Epithelial cell of proximal tubule (primary cell): ENCODE measurements at places on chromosomes 11 and 22. TPM values are rescaled to one million over a fixed set of nuclear protein-coding genes. Genes with fewer than 3 reads are reported as not detected.

Gene GVQW3
- total RNA-seq, result 0.87 and 7.0 TPM in 2 replicates

Gene OR52H1
- not detected in 2 replicates for total RNA-seq

Gene SDHAF2
- 34.4 and 63.2 TPM in 2 replicates for total RNA-seq

Gene BEST1
- 0.12 TPM in 1 of 2 replicates, not detected in the other for total RNA-seq

- DNase-seq, result no peak
These were observed 128.5 kb downstream of the ENTHD1 start for GRCh38 chr22:39765046-39765445.

DNA sequence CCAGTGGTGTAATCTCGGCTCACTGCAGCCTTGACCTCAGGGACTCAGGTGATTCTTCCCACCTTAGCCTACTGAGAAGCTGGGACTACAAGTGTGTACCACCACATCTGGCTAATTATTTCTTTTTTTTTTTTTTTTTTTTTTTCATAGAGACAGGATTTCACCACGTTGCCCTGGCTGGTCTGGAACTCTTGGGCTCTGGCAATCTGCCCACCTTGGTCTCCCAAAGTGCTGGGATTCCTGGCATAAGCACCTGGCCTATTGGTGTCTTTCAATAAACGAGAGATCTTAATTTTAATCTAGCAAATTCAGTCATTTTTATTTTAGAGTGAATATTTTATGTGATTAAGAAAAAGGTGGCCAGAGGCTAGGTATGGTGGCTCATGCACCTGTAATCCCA, 40.1 kb downstream of the DGCR2 start:
- DNase-seq, result no peak

- no peak for DNase-seq
These were observed 3.6 kb downstream of the MYBPC3 start for GRCh38 chr11:47348859-47349258.

DNA sequence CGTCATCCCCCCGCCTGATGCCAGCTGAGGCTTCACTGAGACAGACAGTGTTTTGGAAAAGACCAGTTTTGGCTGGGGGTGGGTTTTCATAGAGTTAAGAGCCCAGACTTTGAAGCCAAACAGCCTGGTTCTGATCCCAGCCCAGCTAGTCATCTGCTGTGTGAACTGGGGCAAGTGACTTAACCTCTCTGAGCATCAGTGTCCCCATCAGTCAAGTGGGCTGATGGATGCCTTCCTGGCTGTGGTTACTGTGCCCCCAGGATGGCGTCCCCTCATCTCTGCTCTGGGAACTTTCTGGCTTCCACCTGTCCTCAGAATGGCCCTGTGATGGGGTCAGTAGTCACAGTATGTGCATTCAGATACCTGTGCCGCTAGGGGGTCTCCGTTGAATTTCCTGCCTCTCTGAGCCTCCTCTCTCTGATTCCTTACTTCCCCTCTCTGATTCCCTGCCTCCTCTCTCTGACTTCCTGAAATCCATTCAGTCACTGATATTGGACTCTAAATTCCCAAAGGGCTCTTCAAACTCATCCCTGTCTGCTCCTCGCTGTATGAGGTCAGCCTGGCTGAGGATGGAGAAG, 2.4 kb downstream of the RASD2 start:
- DNase-seq, result no peak

DNA sequence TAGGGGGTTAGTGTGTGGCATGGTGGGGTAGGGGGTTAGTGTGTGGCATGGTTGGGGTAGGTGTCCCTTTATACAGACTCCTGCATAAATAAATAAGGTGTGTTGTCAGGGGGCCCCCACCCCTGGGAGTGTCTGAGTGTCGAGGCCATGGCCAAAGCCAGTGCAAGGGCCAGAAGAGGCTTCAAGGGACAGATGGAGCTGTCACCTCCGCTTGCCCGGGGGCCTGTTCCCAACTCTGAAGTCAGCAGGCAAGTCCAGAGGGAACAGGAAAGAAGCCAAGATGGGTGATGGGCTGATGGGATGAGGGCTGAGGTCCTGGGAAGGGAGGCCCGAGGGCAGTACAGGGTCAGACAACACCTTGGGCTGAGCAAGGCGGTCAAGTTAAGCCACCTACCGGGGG, 997.8 kb downstream of the BRD1 start:
- DNase-seq, result no peak

- no peak for DNase-seq
These were observed 573.0 kb downstream of the TBC1D22A start for GRCh38 chr22:47335460-47335859.

DNA sequence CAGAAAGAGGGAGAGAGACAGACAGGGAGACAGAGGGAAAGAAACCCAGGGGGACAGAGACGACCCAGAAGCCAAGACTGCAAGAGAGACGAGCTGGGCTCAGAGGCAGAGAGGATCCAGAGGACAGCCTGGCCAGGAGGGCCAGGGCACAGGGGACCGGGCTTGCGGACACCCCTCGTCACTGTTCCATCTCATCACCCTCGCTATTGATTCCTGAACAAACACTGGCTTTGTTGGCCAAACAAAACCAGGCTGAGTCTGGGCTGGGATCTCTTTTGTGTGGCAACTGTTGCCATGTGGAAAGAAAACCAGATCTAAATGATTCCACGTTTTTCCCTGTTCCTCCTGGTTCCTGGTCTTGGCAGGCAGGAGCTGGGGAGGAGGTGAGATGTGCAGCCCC, 339.4 kb downstream of the MN1 start:
- DNase-seq, result no peak

DNA sequence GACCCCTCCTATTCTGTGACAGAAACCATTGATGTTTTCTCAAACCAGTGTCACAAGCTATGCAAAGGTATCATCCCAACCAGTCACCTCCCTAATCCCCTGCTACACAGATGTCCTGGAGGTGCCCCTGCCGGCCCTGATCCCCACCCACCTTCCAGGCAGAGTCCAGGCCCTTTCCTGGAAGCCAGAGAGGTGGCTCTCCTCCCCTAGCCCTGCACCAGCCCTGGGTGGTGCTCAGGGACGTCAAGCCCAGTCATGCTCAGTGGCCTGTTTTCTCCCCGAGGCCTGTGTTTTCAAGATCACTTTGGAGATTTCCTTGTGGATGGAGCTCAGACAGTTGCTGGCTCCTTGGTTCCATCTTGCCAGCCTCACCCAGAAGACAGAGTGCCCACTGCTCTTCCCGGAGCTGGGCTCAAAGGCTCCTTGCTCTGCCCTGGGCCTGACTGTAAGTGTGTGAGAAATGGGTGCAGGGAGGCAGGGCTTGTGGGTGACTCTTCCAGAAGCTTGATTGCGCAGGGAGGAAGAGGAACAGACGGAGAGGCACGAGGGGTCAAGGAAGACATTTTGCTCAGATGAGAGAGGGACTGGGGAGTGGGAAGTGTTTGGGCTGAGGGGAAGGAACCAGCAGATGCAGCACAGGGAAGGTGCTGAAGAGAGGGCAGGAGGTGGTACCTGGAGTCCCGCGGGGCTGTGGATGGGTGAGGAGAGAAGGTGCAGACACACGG, 11.3 kb downstream of the P2RY6 start:
- no peak for DNase-seq

- DNase-seq, result no peak
These were observed 2.9 kb downstream of the YPEL4 start for GRCh38 chr11:57646799-57647303.

DNA sequence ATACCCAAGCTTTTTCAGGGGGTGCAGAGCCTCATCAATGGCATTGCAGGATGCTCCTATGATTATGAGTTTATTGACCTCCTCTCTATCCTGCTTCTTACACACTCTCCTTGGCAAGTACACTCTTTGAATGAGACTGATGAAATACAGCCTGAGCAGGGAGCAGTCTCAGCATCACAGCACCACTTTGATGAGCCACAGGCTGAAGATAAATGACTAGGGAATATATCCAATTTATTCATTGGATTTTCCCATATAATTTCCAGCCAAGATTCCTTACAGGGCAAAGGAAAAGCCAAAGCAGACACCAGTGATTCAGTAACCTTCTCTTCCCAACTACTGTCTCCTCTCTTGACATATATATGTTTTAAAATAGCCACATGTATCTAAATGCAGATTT, 79.2 kb downstream of the CASP12 start:
- DNase-seq, result no peak
